ENCODE measurements at places on chromosomes 1 and 21. TPM values are rescaled to one million over a fixed set of nuclear protein-coding genes. Genes with fewer than 3 reads are reported as not detected.

DNA sequence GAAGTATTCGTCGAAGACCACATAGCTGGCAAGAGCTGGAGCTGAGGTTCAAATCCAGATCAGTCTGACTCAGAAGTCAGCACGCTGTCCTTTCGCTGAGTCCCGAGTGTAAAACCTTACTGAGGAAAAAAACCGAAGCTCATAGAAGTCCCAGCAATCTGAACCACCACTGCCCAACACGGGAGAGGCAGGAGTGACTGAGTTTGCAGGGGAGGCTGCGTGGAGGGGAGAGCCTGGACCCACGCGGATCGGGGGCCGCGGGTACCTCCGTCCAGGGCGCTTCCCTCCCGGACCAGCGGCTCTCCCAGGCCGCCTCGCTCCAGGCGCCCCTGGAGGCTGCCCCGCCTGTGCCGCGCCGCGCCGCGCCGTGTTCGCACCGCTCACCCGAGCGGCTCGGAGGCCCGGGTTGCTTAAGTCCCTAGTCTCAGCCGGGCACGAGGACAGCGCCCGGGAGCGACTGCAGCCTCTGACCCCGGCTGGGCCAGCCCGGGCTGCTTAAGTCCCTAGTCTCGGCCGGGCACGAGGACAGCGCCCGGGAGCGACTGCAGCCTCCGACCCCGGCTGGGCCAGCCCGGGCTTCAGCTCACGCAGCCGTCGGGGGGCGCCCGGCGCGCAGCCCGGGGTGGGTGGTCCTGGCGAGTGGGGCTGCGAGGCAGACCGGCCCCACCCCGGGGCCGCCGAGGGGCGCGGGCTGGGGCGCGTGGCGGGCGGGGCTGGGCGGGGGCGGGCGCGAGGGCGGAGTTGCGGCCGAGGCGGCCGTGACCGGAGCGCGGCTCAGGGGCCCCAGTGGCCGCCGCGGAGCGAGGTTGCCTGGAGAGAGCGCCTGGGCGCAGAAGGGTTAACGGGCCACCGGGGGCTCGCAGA lies at the start of gene ADAMTSL4:
TSS of gene ADAMTSL4 (plus strand) at position 777 of the 864 bp plus-strand sequence. CDS start 2,881 bp downstream, outside the sequence.
- H3K4me3 ChIP-seq = peak within 1 kb of the TSS; percentile 86
- H3K36me3 ChIP-seq = peaks cover 3% of the 10 kb centered on the region
- H3K27ac ChIP-seq = peak within 1 kb of the TSS; percentile 74
- H3K4me1 ChIP-seq = peaks cover 34% of the 10 kb centered on the region

DNA sequence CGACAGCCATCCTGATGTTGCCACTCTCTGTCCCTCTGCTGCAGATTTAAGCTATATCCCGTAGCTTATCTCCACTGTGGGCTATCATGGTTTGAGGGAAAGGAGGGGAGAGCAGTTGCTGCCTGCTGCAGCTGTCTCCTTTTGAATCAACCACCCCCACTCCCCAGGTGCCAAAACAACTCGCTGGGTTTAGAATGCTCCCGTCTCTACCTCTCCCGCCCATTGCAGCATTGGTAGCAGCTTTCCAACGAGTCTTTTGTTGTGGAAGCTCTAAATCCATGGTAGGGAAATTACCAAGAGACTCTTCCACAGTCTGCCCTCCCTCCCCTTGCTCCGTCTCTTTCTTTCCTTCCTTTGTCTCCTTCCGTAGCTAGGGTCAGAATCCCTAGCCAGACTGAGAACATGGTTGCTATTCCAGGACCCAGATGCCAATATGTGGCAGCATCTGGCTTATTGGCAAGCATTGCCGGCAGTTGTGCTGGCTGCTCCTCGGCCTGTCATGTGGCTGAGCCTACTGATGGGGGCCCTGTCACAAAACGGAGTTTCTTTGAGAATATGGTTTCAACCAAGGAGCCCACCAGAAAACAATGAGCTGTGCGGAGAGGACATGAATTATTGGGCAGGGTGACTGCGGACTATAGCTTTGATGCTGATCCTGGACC lies 230.7 kb downstream of the RPS6KC1 start:
- H3K36me3 ChIP-seq = no peaks in the 10 kb centered on the region
- H3K27me3 ChIP-seq = peaks cover 3% of the 10 kb centered on the region
- no peak overlapping the region for H3K4me3 ChIP-seq
- no peak for DNase-seq
- H3K27ac ChIP-seq = no peak overlapping the region

AMY1B gene
- total RNA-seq = not detected

- H3K27ac ChIP-seq = no peak overlapping the region
- H3K4me3 ChIP-seq = no peak overlapping the region
- H3K4me1 ChIP-seq = no peaks in the 10 kb centered on the region
- DNase-seq = no peak
- peaks cover 1% of the 10 kb centered on the region for H3K27me3 ChIP-seq
- H3K36me3 ChIP-seq = no peaks in the 10 kb centered on the region
Measured at GRCh38 chr1:37718901-37719571, 26.7 kb downstream of the CDCA8 start.

DNA sequence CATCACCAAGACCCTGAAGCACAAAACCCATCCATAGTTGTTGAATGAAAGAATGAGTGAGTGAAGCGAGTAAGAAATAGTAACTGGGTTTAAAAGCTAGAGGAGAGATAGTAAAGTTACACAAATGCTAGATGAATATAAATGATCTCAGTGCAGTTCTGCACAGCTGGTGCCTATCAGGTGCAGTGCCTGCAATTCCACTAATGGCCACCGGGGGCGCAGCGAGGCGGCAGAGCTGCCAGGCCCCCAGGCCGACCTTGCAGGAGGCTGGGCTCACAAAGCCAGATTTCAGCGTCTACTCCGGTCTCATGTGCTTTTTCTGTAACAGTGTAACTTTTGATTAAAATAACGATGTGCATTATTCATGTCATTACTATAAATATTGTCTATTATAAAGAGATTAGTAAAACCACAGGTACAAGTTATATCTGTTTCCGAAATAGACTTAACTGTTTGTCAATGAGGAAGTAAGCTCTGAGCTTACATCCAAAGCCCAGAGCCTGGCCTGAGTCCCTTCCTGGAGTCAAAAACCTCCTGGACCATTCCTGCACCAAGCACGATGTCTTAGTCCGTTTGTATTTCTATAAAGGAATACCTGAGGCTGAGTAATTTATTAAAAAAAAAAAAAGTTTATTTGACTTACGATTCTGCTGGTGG lies 477.6 kb downstream of the NPHP4 start:
- no peak overlapping the region for H3K4me3 ChIP-seq
- no peaks in the 10 kb centered on the region for H3K4me1 ChIP-seq
- H3K27ac ChIP-seq = no peak overlapping the region
- H3K27me3 ChIP-seq = peaks cover 6% of the 10 kb centered on the region
- peak; percentile 37 for DNase-seq

DNA sequence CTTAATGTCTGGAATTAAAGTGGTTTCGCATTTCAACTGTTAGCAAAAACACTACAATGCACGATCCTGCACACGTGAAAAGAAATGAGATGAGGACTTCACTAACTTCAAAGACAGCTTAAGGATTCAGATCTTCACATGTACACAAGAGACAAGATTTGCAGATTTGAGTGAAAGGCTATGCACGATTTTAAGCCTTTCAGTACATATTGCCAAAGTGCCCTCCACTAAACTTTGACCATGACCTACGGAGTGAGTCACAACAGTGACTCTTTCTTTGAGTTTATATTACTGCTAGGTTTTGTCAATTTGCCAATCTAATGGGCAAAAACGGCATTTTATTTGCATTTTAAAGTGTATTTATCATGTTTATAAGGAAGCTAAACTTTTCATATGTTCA lies 41.2 kb upstream of the CR1L start:
- DNase-seq = no peak
- H3K4me1 ChIP-seq = no peaks in the 10 kb centered on the region
- H3K4me3 ChIP-seq = no peak overlapping the region
- no peak overlapping the region for H3K27ac ChIP-seq
- no peaks in the 10 kb centered on the region for H3K36me3 ChIP-seq
- H3K27me3 ChIP-seq = peaks cover 17% of the 10 kb centered on the region

- no peak for DNase-seq
- no peak overlapping the region for H3K4me3 ChIP-seq
- peaks cover 1% of the 10 kb centered on the region for H3K4me1 ChIP-seq
- no peaks in the 10 kb centered on the region for H3K36me3 ChIP-seq
- peaks cover 16% of the 10 kb centered on the region for H3K27me3 ChIP-seq
Measured at GRCh38 chr1:202241376-202242079, 47.9 kb downstream of the LGR6 start.

DNA sequence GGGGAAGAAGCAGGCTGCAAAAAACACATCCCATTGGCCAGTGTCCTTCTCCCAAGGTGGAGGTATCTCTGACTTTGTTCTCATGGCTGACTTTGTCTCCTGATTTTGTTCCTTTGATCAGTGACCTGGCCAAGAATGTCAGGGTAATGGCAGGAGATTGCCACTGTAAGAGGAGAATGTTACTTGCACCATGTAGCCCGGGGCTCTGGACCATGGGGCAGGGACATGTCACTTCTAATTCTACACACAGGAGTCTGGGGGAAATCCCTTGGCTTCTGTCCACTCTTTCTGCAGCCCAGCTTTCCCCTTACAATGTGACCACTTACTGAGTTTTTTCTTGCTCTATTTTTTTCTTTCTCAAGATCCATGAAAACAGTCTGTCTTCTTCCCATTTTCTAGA lies 87.7 kb upstream of the LRRN2 start:
- no peak for DNase-seq
- H3K27ac ChIP-seq = no peak overlapping the region
- H3K36me3 ChIP-seq = no peaks in the 10 kb centered on the region
- H3K27me3 ChIP-seq = peaks cover 36% of the 10 kb centered on the region
- no peaks in the 10 kb centered on the region for H3K4me1 ChIP-seq

DNA sequence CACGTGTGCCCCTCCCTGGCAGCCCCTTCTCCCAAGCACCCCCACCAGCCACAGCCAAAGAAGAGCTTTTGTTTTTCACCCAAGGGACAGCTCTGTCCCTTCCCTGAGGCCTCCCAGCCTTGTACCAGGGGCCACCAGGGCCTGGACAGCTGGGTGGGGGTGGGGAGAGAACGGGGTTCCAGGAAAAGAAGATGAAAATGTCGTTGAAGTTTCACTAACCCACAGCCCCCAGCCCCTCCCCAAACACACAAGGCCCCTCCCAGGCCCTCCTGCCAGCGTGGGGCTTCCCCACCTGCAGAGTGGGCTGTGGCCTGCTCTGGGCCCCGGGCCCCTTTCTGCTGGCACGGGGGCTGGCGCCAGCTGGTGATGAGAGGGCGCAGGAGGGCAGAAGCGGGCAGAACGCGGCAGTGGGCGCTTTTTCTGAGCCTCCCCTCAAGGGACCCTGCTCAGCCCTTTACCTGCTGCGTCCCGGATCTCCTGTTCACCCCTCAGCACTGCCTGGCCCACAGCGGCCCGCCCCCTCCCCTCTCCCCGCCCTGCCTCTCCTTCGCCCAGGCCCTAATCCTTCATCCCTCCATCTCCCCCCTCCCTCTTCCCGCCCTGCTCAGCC lies 5.5 kb upstream of the ANKRD65 start:
- H3K4me1 ChIP-seq = no peaks in the 10 kb centered on the region
- no peaks in the 10 kb centered on the region for H3K36me3 ChIP-seq
- H3K27me3 ChIP-seq = peaks cover 28% of the 10 kb centered on the region
- H3K4me3 ChIP-seq = no peak overlapping the region
- H3K27ac ChIP-seq = no peak overlapping the region

WLS gene
- total RNA-seq = not detected

- no peaks in the 10 kb centered on the region for H3K27me3 ChIP-seq
- no peaks in the 10 kb centered on the region for H3K4me1 ChIP-seq
Measured at GRCh38 chr1:113321771-113322387, 68.4 kb upstream of the MAGI3 start.

- no peaks in the 10 kb centered on the region for H3K4me1 ChIP-seq
- no peak for DNase-seq
- no peaks in the 10 kb centered on the region for H3K27me3 ChIP-seq
- no peak overlapping the region for H3K27ac ChIP-seq
- no peak overlapping the region for H3K4me3 ChIP-seq
Measured at GRCh38 chr1:196152086-196152485, 456.2 kb downstream of the KCNT2 start.

DNA sequence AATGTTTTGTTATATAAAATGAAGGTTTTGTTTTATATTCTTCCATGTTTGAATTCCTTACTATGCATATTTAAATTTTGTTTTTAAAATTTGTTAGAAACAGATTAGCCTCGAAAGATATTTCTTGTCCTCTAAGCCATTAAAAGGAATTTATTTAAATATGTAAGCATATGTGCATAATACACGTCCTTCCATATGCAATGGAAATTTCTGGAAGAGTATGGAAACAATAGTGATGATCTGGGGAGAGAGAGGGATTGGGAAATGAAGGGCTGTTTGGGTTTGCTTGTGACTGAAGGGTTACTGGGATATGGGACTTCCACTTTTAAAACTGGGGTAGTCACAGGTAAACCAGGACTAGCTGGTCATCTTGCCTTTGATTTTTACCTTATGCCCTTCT lies 21.1 kb downstream of the ECHDC2 start:
- no peaks in the 10 kb centered on the region for H3K4me1 ChIP-seq
- H3K27ac ChIP-seq = no peak overlapping the region
- no peak for DNase-seq
- no peaks in the 10 kb centered on the region for H3K27me3 ChIP-seq
- no peaks in the 10 kb centered on the region for H3K36me3 ChIP-seq

DNA sequence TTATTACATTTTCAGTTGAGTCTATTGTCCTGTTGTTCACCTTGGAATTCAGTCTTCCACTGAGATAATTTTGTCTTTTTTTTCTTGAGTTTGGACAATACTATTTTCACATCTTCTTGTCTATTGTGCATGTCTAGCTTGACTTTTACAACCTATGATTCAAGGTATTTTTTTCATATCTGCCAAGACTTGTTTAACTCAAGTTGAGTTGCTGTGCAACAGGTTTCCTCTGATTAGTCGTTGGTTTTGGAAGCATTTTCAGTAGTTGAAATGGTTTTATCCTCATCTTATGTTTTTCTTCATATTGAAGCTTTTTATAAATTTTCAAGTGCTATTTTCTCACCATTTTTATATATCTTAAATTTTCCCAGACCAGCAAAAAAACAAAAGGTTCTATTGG lies 103.6 kb downstream of the SCMH1 start:
- H3K4me1 ChIP-seq = no peaks in the 10 kb centered on the region
- H3K27ac ChIP-seq = no peak overlapping the region
- no peak overlapping the region for H3K4me3 ChIP-seq
- H3K36me3 ChIP-seq = peaks cover 27% of the 10 kb centered on the region

DNA sequence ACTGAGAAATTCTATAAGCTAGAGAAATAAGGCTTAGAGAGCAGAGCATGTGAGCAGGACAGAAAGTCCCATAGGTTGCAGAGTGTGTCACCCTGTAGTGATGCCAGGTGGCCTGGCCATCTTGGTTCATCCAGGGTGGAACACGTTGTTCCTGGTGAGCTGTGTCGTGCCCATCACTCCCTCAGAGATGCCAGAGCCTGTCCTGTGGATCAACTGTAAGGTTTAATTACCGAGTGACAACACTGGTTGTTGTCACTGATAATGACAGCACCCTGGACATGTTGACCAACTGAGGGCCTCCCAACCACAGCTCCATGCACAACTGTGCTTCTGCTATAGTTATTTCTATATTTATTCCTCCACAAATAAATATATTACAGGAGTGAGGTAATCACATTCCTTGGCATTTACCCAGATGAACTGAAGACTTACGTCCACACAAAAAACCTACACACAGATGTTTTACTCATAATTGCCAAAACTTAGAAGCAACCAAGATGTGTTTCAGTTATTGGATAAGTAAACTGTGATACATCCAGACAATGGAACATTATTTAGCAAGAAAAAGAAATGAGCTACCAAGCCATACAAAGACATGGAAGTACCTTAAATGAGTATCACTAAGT lies 6.2 kb downstream of the C1orf198 start:
- H3K27ac ChIP-seq = peak overlapping the region; percentile 56
- H3K36me3 ChIP-seq = peaks cover 2% of the 10 kb centered on the region
- peaks cover 7% of the 10 kb centered on the region for H3K27me3 ChIP-seq
- no peak overlapping the region for H3K4me3 ChIP-seq

- no peak overlapping the region for H3K4me3 ChIP-seq
- peaks cover 11% of the 10 kb centered on the region for H3K4me1 ChIP-seq
- H3K27ac ChIP-seq = no peak overlapping the region
- peaks cover 58% of the 10 kb centered on the region for H3K36me3 ChIP-seq
Measured at GRCh38 chr1:70234733-70235132, 13.6 kb downstream of the SRSF11 start.

Data from activated T-helper 1 cell treated with anti-CD3 and anti-CD28 coated beads, Interleukin-12 subunit alpha, Interleukin-12 subunit beta, Interleukin-2, Interleukin-4 antibody, amounts not matched to agents 30 ng/mL and 10 ng/mL and 1 ng/mL, durations not matched to agents 14 hours and 24 hours and 36 hours (primary cell).